ENCODE measurements at places on chromosomes 11 and 22.

GRCh38 chr11:112004389-112004788 is 20.8 kb upstream of the DLAT start:
- DNase-seq, result no peak

- no peak for DNase-seq
These were observed 83.7 kb downstream of the CADM1 start for GRCh38 chr11:115420505-115420904.

- DNase-seq, result no peak
These were observed 8.1 kb downstream of the TMA7B start for GRCh38 chr22:39967996-39968972.

GRCh38 chr11:132941024-132941646 is 591.2 kb downstream of the OPCML start:
- DNase-seq, result no peak

DNA sequence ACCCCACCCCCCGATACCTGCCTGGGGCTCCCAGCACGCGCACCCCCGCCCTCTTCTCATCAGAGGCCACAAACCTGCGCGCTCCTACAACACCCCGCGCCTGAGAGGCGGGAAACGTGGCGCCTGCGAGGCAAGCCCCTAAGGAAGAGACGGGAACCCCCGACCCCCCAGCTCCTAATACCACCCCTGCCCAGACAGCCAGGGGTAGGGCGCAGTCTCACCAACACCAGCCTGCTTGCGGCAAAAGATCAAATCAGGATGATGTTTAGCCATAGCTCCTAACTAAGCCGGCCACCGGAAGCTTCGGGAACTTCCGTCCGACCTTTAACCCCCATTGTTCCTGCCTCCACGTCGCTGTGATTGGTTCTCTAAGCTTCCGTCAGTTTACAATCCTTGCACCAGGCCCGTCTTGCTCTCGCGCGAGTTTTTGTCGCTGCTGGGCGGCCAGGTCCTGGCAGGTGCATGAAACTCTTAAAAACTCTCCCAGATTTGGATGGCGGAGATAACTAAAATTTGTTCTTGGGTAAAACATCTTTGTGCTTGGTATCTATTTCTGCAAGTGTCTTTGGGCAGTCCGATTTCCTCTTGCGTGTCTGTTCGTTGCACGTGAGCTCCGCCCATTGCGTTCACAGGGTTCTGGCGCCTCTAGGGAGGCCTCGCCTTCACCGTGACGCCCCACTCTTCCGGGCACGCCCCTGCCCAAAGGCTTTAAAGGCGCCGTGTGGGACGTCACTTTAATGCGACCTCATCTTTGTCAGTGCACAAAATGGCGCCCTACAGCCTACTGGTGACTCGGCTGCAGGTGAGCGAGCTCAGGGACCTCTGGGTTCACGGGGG is at the start of the genes ACO2 and PHF5A:
ACO2 (plus strand) TSS at position 737 of the 837 bp plus-strand sequence; CDS start at position 767, 30 bp downstream.
PHF5A (minus strand) TSS at position 312 of the 837 bp plus-strand sequence; CDS start at position 273, 39 bp downstream.
- DNase-seq, result peak; percentile 97

DNA sequence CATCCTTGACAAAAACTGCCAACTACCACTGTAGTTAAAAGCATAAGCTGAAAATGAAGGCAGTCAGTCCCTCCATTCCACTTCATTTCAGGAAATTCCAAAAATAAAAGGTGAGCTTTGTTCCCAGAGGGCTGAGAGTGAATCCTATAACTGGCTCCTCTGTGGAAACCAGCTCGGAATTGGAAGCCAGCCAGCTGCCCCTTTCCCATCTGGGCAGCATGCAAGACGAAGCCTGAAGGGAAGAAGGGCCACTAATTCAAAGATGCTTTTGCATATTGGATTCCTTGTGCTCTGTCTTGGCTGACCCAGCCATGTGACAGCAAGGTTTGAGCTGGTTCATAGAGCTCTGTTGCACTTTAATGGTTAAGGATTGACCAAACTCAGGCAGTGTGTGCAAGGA is 83.4 kb downstream of the ALX4 start:
- no peak for DNase-seq

GRCh38 chr11:46522682-46523281 is 71.0 kb downstream of the AMBRA1 start:
- no peak for DNase-seq

DNA sequence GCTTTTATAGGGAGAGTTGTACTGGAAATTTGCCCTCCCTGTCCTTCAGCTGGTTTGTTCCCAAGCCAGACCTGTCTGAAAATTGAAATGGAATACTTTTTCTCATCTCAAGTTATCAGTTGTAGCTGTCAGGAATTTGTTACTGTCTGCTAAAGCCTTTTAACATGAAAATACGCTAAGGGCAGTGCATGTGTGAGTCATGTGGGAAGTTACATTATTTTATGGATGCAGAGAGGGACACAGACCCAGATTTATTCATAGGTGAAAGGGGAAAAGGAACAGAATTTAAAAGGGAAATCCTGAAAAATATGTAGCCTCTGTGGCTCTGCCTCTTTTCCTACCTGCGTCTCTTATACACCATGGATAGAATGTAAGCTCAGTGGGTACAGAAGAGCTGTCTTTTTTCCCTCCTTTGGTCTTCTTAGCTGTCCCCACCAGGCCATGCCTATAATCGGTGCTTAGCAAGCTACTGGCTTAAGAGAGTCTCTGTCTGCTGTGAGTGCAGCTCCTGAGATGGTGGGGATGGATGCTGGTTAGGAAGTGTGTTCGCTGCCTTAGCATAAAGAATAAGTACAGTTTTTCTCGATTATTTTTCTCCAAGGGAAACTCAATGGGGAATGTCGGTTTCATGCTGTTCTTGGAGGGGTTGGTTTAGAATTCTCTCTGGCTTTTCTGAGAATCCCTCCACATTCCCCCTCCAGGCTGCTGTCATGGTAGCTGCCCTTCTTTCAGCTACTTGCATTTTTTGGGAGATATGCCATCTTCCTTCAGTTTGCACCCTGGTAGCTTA is 166.8 kb downstream of the TEAD1 start:
- DNase-seq, result no peak

DNA sequence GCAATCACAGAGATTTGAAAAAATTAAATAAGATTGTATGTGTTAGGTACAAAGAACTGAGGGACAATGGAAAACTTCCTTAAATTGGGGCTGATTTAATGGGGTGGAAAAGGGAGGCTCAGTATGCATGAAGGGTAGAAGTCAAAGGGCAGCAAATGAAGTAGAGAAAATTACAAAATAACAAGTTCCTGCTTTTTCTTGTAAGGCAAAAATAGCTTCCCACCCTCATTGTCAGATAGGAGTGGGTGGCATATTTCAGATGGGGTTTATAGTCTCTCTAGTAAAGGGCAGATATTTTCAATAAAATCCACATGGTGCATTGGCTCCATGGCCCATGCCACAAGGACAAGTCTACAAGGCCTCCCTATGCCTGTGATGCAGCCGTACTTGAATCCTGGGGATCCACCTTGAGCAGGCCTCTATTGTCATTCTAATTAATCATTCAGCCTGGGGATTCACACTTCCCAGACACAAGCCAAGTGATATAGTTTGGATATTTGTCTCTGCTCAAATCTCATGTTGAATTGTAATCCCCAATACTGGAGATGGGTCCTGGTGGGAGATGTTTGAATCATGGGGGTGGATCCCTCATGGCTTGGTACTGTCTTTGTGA is 36.7 kb upstream of the SESN3 start:
- DNase-seq, result no peak

- DNase-seq, result no peak
These were observed 13.4 kb downstream of the SLC25A17 start for GRCh38 chr22:40805699-40806203.

DNA sequence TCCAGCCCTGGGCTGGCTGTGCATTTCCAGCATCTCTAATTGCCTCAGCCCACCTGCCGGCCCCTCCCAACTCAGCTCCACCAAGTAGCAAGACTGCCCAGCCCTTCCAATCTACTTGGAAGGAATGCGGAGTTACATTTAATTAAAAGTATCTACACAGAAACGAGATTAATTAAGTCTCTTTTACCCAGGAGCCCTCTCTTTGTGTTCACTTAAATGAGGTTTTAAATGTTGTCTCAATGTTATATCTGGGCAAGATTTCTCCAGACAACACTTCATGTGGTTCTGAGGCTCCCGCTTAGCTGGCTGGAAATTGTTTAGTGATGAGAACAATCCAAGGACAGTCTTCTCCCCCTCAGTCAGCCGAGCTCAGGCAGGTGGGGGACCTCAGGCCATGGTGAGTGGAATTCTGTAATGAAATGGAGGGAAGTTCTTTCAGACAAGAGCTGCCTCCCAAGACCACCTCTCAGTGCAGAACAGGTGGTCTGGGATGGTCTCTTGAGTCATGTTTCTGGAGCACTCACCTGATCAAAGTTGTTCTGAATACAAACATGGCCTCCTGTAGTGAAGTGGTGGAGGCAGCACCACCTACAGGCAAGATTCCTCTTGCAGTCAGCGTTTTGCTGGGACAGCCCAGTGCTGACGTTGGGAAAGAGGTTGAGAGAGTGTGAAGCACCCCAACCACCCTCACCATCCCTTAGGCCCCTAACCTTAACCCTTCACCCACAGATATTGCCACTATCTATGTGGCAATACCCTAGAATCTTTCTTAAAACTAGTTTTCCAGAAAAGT is 371.6 kb downstream of the CADM1 start:
- DNase-seq, result no peak

DNA sequence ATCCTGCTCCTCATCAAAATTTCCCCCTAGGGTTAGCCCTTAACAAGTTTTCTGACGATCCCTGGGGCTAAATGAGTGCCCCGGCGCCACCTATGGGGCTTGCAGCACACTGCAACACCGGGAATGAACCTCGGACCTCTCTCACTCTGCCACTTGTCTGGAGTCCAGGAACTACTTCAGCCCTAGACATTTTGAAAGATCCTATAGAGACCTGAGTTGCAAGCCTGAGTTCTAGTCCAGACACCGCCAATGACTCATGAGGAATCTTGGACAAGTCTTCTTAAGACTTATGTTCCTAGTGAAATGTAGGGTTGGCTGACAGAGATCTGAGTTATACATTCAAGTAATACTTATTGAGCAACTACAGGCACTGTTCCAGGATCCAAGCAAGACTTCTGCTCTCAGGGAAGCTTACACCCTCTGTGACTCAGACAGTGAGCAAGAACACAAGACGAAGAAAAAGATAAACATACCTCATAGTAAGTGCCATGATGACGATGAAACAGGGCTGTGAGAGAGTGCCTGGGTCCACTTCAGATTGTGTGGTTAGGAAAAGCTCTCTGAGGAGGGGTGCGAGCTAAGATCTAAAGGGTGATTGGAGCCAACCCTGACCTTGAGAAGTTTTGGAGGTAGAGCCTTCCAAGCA is 10.2 kb upstream of the STK33 start:
- no peak for DNase-seq

DNA sequence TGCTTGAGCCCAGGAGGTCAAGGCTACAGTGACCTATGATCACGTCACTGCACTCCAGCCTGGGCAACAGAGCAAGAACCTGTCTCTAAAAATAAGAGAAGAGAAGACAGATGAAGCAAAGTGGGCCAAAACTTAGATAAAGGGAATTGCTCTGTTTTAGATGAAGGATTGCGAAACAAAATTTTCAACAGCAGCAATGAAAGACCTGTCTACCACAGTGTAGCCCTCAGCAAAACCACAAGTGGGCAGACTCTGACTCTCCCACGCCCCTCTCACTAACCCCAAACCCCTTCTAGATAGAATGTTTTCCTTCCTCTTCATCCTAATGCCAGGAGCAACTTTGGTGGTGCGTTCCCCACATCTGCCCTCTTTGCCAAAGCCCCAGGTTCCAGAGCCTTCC is 105.6 kb upstream of the ALDH3B2 start:
- no peak for DNase-seq

GRCh38 chr11:132032555-132032954 is 662.1 kb downstream of the NTM start:
- DNase-seq, result no peak

DNA sequence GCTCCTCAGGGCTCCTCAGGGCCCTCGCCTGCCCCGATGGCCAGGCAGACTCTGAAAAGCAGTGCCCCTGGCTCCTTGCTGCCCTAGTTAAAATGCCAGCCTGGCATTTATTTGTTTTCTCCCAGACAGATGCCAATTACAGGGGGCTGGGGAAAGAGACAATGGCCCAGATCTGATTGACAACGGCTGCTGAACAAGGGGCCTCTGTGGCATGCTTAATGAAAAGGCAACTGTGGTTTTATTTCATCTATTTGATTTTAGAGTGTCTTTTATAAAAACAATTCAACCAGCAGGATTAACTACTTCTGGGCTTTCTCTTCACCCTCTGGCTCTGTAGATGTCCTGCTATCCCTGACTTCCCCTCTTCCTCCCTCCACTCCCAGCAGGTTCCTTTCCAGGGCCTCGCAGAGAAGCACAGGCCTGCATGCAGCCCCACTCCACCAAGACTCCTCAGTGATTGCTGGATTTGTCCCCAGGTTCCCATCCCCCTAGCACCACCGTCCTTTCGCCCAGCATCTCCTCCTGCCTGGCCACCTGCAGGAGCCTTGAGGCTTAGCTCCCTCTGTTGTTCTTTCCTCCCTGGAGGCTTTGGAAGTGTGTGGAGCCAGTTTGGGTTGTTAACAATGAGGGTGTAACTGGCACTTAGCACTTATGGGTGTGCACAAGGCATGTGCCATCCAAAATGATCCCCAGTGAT is 171.1 kb downstream of the TENM4 start:
- no peak for DNase-seq

GRCh38 chr11:96869207-96869606 is 479.4 kb downstream of the JRKL start:
- DNase-seq, result no peak

- no peak for DNase-seq
These were observed 57.0 kb downstream of the PHF21A start for GRCh38 chr11:46064221-46064620.

DNA sequence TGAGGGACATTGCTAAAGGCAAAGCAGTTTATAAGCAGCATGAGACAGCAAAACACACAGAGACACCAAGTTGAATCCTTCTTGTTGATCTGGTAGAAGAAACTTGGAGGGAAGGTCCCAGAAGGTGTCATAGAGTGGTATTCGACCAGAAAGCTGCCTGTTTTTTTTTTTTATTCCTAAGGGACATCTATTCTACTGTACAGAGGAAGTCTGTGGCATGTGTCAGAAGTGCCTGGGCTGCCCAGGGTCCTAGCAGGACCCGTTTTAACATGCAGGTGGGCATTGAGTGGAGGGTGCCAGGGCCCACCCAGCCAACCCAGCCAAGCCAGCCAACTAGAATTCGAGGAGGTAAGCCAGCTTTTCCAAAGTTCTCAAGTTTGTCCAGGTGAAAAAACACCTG is 68.0 kb upstream of the ATXN10 start:
- no peak for DNase-seq

DNA sequence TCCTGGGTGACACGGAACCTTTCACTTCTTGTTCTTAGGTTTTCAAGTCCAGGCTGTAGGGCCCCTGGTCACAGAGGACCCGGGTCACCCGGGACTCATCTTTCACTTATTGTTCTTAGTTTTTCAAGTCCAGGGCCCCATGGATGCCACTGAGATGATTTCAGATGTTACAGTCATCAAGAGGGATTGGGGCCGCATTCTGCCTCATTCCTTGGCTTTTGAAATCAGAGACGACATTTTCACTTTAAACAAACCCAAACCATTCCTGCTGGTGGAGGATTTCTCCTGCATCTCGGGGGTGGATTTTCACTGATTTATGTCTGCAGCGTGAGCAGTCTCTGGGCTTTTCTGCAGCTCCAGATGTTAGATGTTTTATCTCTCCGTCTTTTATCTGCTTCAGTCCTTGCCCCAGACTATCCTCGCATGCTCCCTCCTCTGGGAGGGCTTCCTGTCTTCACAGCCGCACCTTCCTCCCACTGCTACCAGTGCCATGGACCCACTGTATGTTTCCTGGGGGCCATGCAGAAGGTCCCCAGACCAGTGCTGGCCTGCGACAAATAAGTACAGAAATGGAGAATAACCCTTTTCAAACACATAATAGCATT is 27.4 kb downstream of the FBLN1 start:
- DNase-seq, result no peak

- peak; percentile 37 for DNase-seq
These were observed 50.8 kb downstream of the FBLN1 start for GRCh38 chr22:45553351-45554039.
